AG08396 (cell line): ENCODE measurements at places on chromosomes 1 and 21.
A peak's percentile ranks its signal among the peaks of the same experiment; 100 is the strongest.

GRCh38 chr1:155085504-155086127, 7.0 kb downstream of the EFNA3 start:
- peak; percentile 62 for DNase-seq

DNA sequence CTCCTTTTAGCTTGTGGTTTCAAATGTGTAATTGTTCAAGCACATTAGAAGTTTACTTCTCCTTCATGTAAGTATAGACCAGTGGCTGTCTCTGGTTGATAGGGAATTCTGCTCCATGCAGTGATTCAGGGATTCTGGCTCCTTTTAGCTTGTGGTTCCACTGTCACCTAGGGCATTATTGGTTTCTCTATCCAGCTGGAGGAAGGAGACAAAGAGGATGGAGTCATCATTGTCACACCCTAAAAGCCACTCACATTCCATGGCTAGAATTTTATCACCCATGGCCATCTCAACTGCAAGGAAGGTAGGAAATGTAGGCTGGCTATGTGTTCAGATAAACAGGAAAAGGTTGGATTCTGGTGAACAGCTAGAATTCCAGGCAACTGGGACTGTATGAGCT, 131.2 kb downstream of the URB2 start:
- DNase-seq: no peak

DNA sequence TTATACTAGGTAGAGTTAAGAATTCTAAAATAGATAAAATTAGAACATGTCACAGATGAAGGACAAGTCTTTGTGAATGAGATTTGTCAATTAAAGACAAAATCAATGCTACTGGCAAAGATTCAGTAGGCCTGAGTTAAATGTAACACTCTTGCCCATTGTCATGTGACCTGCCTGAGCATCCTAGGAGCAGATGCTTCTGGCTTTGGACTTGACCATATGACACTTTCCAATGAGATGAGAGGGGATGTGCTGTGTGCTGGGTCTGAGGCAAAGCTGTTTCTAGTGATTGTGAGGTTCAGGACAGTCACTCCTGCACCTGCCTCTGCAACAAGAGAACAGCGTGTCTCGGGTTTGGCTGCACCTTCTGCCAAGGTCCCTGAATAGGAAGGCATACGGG, 144.9 kb downstream of the HIVEP3 start:
- DNase-seq: no peak

- DNase-seq: peak; percentile 29
Measured at GRCh38 chr1:246622035-246622652, 55.9 kb downstream of the CNST start.

GRCh38 chr1:18336801-18337200, 143.9 kb upstream of the KLHDC7A start:
- DNase-seq: no peak

GRCh38 chr1:116824631-116825206, 70.5 kb downstream of the CD2 start:
- DNase-seq: no peak

- no peak for DNase-seq
Measured at GRCh38 chr21:35711661-35712060, 348.7 kb downstream of the SETD4 start.

DNA sequence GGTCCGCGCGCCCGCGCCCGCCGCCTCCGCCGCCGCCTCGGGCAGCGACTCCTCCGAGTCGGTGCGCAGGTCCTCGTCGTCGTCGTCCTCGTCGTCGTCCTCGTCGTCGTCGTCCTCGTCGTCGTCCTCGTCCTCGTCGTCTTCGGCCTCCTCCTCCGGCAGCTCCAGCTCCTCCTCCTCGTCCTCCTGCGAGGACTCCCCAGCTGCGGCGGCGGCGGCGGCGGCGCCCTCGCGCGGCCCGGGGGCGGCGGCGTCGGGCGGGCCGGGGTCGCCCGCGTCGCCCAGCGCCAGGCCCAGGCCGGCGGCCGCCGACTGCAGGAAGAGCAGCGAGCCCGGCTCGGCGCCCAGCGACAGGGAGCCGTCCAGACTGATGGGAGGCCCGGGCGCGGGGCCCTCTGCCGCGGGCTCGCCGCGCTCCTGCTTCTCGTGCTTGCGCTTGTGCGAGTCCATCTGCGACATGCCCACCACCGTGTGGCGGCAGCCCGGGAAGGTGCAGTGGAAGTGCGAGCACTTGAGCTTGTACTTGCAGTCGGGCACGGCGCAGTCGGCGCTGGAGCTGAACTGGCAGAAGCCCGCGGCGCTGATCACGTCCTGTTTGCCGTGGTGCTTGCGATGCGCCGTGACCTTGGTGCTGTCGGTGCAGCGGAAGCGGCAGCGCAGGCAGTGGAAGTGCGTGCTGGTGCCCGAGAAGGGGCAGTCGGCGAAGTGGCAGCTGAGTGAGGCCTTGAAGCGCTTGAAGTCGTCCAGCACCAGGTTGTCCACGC, 157.3 kb downstream of the CASZ1 start:
- no peak for DNase-seq

DNA sequence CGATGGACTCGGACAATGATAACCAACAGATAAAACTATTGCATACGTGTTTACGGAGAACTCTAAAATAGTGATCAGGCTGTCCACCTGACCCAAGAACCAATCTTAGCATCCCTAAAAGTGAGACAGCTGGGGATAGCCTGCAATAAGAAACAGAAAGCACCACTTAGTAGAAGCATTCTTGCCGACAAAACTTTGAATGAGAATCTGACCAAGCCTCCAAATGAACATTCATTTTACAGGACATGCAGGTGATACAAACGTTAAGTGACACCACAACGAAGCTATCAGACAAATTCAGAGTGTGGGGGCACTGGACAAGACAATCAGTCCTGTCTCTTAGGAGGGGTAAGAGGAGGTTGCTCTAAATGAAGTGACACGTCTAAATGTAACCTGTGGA, 1.2 kb downstream of the PSMG1 start:
- DNase-seq: no peak
